Activated gamma-delta T cell treated with anti-CD3 and anti-CD28 coated beads, Interleukin-2, amount 50 U/mL, for 16 hours (primary cell): ENCODE measurements at places on chromosomes 1 and 21.

DNA sequence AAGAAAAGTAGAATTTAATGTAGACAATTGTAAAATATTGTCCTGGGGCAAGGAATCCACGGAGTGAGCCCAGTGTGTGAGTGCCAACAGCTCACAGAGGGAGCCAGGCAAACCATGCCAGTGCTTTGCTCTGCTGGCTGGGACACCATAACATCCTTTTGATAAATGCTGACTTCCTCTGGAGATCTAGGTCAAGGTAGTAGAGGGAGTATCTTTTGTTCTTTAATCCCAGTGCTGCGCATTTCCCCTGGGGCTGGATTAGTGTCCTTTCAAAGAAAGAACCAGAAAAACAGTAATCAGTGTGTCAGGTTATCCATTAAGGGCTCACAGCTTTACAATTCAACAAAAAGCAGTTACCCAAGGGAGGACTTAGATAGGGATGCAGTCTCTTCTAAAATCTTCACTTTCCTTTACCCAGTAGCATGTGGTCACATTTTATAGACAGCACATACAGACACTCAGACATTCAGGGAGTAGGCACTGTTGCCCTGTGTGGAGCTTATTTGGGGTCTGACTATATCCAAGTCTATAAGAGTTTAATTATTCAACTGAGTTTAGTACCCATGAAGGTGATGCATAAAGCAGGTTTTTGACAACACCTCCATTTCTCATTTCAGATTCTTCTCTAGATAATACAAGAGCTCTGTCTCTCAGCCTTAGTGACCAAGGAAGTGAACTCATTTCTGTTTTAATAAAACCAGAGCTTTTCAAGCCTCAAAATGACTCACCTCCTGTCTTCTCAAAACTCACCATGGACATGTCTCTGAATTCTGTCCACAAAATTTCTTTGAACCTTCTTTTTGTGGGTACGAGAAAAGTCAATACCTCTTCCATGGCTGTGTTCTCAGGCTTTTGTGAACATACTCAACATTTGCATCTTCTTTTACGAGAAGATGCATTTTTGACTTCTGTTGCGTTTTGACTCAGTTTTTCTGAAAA is 215.3 kb downstream of the BRINP2 start:
- no peak for DNase-seq

DNA sequence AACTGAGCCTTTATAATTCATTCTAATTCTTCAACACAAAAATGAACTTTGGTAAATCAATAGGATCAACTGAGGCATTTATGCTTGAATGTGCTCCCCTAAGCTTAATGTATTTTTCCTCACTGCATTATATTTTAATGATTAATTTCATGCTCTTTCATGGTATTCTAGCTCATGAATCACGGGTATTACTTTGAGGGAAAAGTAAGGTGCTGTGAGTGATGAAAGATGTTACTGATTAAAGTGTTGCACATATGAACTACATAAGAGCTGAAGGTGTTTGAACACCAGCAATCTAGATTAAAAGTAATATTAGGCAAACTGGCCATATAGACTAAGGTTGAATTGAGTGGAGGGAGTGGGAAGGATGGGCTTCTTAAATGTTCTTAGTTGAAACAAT is 1.9 kb downstream of the DPYD start:
- no peak for DNase-seq

- no peak for DNase-seq
Measured at GRCh38 chr1:234932511-234933430, 195.9 kb downstream of the TOMM20 start.

DNA sequence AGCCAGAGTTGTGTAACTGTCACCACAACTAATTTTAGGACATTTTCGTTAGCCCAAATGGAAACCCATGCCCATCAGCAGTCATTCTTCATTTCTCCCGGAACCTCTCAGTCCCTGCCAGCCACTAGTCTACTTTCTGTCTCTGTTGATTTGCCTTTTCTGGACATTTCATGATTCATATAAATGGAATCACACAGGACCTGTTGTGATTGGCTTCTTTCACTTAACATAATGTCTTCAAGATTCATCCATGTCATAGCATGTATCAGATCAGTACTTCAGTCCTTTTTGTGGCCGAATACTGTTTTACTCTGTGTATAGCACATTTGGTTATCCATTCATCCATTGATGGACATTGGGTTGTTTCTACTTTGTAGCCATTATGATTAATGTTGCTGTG is 7.1 kb downstream of the SLC66A1 start:
- DNase-seq: no peak

DNA sequence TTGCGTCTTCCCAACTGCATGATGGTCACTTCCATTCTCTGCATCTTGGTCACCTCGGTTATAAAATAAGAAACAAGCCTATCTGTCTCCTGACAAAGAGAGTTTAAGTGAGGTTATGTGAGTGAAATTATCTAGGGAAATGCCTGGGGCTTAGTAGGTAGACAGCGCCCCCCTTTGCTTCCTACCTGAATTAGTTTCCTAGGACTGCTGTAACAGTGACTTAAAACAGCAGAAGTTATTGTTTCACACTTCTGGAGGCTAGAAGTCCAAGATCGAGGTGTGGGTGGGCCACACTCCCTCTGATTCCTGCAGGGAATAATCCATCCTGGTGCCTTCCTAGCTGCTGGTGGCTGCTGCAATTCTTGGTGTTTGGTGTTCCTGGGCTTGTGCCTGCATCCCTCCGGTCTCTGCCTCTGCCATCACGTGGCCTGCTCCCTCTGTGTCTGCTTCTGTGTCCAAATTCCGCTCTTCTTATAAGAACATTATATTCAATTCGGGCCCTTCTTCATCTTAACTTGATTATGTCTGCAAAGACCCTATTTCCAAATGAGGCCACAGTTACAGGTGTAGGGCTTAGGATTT is 92.6 kb downstream of the IGSF21 start:
- no peak for DNase-seq

DNA sequence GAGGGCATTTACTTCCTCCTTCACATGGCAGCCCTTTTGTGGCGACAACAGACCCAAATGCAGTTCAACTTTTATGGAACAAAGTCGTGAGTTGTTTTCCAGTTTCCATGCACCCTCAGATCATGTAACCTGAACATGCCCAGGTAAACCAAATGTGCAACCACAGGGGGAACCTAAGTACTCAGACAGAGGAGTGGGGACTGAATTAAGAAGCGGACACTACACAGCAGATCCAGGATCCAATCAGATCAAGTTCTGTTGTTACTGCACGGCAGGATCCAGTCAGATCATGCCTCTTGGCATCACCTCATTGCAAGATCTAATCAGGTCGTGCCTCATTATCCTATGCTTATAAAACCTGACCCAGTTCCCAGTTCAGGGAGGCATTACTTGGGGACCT is 115.7 kb downstream of the MATN1 start:
- DNase-seq: no peak

DNA sequence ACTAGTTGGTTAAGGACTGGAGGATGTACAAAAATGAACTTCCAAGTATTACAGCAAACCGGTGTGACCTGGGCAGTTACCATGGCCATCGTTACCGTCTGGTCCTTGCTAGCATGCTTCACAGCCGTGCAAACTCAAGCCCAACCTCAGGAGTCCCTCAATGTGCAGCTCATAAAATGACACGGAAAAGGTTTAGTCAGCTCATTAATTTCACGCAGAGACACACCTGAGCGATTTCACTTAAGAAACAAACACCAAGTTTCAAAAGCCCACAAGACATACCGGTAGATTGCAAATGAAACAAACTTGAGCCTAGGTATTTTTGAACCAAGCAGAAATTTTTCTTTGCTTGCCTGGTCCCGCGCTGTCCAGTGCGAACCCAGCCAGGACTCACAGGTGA is 105.0 kb upstream of the ADAR start:
- no peak for DNase-seq

GRCh38 chr1:232940262-232940661 is 10.1 kb upstream of the NTPCR start:
- no peak for DNase-seq

DNA sequence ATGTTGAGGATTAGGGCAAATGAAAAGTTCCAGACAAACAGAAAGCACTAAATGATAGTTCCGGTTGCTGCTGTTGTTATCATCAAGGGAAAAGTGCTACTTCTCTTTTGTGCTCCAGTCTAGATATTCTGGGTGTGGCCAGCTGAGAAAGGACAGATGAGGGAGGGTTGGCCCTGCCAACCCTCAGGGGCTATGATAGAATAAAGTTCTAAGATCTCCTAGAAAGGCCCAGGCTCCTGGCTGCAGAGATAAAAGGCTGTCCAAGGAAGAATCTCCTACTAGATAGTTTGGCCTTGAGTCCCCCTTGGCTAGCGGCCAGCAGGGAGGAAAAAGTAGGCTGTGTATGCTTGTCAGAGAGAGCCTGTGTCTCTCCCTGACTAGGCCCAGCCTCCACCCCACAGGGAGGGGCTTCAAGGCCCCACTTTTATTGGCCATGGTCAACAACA is 31.5 kb downstream of the RIMS3 start:
- DNase-seq: no peak
